Choroid plexus epithelial cell (primary cell): ENCODE measurements at places on chromosomes 3 and 15.

DNA sequence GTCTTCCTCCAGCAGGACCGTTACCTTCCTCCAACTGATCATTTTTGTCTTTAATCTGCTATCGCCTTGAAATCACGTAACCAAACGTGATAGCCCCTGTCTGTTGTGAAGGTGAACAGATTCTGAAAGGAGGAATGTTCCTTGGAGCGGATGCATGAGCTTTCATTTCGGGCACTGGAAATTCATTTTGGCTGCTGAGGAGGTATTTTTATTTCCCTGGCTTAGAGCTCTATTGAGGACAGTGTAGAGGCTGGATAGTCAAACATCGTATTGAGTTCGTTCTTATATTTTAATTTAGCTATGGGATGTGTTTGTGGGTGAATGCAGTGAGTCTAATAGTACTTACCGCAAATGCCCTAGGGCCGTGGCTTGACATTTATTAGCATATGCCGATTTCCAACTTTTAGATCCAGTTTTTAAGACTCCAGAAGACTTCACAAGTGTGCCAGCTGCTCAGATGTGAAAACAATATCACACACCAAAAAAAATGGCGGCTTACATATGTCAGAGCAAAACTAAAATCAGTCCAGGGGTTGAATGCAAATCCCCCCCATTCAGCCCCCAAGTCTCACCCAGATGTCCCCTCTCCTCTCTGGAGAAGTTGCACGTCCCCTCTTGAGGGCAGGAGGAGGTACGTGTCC, 22.1 kb downstream of the CPN2 start:
- DNase-seq = no peak

DNA sequence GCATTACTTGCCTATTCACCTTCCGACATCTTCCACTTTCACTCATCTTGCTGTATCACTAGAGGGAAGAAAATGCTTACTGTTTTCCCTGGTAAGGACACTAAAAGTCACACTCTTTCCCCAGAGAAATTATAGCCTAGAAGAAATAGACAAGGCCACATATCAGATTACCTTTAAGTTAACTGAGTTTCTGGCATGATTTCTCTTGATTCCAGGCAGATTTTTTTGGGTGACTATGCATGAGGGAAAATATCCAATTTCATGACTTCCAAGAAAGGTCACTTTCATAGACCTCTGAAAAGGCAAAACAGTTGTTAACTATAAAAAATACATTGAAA, 30.3 kb downstream of the TCF12 start:
- DNase-seq = no peak

- DNase-seq = peak; percentile 77
These were observed 54.0 kb downstream of the B3GNT5 start for GRCh38 chr3:183306798-183307671.

- no peak for DNase-seq
These were observed 276.6 kb upstream of the TPM1 start for GRCh38 chr15:62765916-62766315.

DNA sequence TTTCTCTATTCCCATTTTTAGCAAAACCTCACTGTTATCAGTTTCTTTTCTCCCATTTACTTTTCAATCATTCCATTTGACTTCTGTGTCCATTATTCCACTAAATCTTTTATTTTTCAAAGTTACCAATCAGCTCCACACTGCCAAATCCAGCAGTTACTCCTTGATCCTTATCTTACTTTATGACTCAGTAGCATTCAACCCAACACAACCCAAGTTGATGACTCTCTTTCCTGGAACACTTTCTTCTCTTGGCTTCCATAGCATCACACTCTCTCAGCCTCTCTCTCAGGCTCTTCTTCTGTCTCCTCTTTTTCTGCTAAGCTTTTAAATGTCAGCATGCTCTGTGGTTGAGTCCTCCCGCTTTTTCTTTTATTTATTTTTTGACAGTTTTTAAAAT, 36.3 kb downstream of the RASGRP1 start:
- peak; percentile 46 for DNase-seq

DNA sequence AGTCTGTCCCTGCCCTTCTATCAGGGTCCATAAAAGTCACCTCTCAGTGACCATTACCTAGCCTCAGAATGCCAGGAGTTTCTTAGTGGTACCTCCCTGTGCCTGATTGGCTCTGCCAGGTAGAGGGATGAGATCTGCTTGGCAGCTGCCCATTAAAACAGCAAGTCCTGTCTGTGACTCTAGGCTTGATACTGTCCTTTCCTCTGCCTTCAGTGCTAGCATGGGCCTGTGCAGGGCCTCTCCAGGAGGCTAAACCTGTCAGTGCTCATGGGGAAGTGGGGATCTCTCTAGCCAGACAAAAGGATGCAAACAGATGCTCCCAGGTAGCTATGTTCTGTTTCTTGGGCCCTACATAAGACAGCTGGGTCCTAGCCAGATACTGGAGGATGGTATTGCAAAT, 10.0 kb upstream of the MANF start:
- DNase-seq = no peak

DNA sequence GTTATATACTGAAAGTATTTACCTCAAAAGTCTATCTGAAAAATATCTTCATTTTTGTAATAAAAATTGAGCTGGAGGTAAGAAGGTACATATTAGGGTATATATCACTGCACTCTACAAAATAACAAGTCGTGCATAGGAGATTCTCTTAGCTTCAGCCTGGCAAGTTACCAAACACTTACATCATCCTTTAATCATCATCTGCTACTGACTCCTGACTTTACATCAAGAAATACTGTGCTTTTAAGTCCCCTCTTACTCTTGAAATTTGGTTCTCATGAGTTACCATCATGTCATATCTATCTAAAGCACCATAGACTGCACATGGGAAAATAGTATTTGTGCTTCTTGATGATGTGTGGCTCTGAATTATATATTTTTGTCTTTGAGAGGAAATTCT, 50.8 kb downstream of the LYSMD4 start:
- peak; percentile 97 for DNase-seq

DNA sequence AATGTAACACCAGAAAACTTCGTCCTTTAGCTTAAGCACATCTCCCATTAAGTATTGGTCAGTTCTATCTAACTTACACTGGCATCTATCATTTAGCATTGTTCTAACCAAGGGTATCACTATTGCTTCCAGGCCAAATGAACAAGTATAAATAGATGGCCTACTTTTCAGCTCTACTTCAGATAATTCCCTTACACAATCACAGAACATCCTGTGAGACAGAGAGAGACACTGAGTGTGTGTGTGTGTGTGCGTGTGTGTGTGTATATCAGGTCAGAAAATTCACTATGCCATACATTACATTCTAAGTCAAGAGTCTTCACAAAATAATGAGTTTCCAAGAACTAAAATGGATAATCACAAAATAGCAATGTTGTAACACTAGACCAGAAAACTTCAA, 39.1 kb downstream of the SCAPER start:
- DNase-seq = peak; percentile 59

GRCh38 chr3:108959017-108959416, 5.3 kb upstream of the GUCA1C start:
- DNase-seq = no peak

- DNase-seq = no peak
These were observed 75.0 kb upstream of the WNT7A start for GRCh38 chr3:13954741-13955483.

- no peak for DNase-seq
These were observed 253.7 kb downstream of the PLCL2 start for GRCh38 chr3:17138246-17139039.

DNA sequence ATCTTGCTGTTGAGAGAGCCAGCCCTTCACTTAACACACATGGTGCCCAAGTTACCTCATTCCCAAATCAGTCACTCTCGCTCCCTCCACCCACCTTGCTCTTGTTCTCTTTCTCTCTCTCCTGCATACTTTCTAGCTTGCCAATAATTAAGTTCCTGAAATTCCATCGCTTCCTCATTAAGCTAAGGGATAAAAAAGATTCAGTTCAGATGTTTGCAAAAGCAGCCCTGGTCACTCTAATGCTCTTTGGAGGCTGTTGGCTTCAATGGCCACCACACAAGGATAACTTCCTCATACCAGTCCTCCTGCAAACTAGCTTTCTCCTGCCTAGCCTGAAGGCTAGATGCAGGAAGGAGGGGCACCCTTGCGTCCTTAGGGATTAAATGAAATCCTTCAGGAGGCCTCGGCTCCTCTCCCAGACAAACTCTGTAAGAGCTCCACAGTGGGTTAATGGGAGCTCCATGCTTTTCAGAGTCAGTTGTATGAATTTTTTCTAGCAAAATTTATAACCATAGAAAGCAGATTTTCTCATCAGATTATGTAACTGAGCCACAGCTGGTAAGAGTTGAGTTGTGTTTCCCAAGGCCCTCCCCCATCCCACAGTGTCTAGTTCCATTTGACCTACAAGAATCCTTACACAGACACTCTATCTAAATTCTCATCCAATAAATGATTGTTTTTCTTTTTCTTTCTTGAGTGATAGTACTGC, 176.6 kb upstream of the TRIM42 start:
- no peak for DNase-seq

DNA sequence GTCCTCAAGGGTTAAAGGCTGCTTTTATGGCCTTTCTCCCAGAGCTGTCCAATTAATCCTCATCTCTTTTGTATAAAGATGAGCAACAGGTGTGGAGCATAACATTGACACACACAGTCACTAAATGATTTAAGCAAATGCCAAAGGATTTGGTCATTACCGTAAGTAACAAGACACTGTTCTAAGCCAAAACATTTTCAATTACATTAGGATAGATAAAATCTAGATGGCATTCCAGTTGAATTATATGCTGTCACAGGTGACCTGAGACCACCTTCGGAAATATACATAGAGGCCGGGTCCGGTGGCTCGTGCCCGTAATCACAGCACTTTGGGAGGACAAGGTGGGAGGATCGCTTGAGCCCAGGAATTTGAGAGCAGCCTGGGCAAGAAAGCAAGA, 105.3 kb upstream of the UBE3A start:
- no peak for DNase-seq

DNA sequence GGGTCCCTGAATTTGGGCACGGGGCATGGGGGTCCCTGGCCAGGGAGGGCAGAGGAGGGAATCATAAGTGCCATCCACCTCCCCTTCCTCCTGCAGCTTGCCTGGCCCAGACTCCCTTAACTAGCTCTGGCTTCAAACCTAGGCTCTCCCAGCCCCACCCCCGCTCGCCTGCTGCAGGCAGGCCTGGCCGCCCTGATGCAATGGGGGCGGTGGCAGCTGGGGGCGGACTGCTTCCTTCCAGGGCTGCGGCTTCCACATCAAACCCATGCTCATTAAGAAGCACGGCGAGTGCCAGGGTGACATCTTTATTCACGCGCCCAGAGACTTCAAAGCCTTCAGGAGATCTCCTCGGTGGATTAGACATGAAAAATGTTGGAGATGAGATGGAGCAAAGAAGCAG, 123.1 kb downstream of the TPRA1 start:
- DNase-seq = no peak

DNA sequence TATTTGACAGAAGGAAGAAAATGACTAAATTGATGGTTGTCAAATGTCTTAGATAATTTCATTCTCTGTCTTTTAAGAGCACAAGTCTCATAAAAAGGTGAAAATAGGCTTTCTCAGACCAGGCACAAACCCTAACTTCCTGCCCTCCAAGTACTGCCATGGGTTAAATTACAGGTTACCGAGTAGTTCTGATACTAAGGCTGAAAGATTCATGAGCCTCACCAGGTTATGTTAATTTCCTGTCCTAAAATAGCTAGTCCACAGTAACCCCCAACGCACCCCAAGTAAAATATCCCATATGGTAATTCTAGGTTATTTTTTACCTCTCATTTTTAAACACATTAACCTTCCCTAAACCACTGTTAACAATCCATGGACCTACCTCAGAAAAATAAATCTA, 42.0 kb downstream of the GSK3B start:
- no peak for DNase-seq

GRCh38 chr3:145070795-145071194, 1090.2 kb downstream of the PLOD2 start:
- no peak for DNase-seq

DNA sequence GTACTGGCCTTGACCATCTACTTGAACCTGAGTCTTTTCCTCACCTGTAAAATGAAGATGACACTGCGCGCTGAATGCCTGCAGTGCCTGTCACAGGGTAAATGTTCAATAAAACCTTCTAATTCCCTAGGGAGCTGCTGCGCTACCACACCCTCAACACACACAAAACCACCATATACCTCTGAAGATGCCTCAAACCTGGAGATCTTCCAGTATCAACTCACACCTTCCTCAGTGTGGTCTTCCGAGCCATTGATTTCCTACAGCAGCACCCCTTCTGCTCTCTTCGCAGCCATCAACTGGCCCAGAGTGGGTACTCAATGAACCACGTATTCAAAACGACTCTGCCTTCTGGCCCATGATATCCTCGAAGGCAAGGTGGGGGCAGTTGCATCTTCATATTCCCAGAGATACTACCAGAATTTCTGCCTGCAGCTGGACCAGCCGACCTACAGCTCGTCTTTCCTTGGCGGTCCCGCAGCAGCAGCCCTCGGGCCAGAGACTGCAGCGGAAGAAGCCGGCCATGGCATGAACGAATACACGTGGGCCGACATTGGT, 695 bp downstream of the RPL32 start:
- DNase-seq = peak; percentile 34

DNA sequence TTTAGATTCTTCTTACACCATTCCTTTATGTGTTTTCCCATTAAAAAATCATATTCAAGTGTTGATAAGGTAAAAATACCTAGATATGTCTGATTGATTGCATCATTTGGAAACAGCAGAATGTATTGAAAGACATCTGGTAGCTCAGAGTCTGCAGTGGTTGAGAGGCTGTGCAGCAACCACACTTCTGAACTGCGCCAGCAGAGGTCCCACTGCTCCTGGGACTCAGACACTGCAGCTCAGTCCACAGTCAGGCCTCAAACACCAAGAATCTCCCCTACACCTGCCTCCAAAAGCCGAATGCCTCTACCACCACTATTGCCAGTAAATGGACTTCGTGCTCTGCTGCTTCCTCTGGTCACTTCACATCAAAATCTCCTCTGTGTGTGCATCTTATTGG, 176.9 kb upstream of the LMCD1 start:
- DNase-seq = peak; percentile 79

DNA sequence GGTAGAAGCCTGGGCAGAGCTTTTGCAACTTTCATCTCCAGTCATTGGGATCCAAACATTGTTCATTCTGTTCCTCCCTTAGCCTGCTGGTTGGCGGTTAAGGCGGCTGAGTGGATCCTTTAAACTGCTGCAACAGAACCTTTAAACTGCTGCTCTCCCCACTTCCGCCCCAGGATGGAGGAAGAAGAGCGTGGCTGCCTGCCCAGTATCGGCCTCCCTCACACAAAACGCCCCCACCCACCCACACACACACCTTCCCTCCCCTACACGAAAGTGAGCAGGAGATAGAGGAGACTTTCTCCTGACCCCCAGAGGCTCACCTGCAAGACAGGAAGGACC, 460 bp upstream of the ZMAT3 start:
- DNase-seq = peak; percentile 41

DNA sequence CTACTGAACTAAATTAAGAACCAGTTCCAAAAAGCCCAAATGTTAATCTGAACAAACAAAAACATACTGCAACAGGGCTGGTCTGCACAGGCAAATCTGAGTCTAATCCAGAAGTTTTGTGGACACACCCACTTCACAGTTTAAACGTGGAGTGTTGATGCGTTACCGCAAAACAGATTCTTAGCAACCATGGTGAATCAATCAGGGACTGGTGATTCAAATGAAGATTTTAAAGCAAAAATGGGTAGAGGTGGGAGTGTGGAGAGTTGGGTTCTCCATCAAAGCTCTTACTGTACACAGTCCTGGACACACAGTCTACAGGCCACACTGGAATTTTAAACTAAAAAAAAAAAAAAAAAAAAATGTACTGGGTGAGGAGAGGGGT, 5.2 kb downstream of the ANXA2 start:
- DNase-seq = peak; percentile 85
